ENCODE measurements at places on chromosomes 16 and 17.

DNA sequence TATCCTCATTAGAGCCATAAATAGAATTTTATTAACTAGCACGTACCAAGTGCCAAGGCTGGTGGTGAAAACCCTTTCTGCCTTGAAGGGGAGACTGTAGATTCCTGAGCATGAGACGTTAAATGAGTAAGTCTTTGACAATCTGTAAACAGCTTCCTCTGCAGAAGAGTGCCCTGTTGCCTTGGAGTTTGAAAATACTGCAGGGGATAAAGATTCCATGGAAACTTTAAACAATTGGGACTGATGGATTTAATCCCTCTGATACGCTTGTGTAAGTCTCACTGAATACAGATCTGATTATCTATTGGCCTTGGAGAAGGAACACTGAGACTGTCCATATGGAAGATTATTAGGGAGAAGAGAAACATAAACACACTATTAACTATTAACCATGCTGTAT, 1053.4 kb upstream of the RBFOX1 start:
- no peak for DNase-seq

DNA sequence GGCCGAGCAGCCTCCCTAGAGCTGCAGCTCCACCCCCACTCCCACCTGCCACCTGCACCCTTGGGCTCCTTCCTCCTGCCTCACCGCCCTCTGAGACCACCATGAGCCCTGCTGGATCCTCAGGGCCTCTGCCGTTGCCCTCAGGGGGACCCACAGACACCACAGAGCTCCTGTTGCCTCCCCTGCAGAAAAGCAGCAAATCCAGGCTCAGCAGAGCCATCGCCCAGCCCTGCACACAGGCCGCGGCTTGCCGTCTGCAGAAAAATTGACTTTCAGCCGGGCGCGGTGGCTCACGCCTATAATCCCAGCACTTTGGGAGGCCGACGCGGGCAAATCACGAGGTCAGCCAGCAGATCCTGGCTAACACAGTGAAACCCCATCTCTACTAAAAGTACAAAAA, 7.0 kb upstream of the PPP1R27 start:
- no peak for DNase-seq

DNA sequence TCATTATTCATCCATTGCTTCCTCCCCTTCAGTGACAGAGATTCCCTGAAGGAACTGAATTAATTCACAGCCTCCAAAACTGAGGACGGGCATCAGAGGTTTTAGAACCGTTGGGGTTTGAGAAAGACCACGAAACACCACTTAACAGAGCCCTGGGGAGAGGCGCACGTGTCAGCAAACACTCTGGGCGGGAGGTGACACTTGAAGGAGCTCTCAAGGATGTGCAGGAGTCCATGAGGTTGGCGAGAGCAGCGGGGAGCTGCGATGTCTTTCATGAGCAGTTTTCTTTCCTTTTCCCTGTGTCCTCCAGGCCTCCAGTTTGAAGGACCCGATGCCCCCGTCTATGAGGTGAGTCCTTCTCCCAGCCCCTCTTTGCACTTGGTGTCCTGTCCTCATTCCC, 23.7 kb downstream of the B4GALNT2 start:
- DNase-seq = peak; percentile 12

- DNase-seq = no peak
Observed at GRCh38 chr16:88703486-88704309, 2.5 kb downstream of the RNF166 start.

GRCh38 chr17:58367461-58367860, 15.5 kb upstream of the SUPT4H1 start:
- no peak for DNase-seq

DNA sequence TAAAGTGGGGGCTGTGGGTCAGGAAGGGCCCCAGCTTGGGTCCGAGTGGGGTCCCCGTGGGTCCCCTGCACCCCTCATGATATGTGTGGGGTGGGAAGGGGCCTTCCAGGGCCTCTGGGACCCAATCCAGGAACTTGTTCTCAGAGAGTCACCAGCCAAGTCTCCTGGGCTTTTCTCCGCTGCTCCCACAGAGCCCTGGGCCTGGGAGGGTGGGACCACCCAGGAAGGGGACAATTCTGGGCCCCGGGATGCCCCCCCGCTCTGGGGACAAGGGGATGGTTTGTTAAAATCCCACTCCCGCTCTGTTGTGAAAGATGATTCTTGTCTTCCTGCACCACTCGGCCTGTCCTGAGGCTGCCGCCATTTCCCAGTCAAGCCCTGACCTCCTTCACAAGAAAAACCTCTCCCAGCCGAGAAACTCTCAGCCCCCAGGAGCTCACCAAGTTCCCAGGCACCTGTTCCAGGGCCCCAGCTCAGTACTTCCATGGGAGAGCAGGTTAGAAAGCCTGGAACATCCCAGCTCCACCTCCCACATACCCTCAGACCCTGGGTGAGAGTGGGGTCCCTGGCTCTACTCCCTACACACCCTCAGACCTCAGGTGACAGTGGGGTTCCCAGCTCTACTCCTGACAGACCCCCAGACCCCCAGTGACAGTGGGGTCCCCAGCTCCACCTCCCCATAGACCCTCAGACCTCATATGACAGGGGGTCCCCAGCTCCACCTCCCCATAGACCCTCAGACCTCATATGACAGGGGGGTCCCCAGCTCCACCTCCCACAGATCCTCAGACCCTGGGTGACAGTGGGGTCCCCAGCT, 75.1 kb downstream of the METRNL start:
- DNase-seq = no peak

DNA sequence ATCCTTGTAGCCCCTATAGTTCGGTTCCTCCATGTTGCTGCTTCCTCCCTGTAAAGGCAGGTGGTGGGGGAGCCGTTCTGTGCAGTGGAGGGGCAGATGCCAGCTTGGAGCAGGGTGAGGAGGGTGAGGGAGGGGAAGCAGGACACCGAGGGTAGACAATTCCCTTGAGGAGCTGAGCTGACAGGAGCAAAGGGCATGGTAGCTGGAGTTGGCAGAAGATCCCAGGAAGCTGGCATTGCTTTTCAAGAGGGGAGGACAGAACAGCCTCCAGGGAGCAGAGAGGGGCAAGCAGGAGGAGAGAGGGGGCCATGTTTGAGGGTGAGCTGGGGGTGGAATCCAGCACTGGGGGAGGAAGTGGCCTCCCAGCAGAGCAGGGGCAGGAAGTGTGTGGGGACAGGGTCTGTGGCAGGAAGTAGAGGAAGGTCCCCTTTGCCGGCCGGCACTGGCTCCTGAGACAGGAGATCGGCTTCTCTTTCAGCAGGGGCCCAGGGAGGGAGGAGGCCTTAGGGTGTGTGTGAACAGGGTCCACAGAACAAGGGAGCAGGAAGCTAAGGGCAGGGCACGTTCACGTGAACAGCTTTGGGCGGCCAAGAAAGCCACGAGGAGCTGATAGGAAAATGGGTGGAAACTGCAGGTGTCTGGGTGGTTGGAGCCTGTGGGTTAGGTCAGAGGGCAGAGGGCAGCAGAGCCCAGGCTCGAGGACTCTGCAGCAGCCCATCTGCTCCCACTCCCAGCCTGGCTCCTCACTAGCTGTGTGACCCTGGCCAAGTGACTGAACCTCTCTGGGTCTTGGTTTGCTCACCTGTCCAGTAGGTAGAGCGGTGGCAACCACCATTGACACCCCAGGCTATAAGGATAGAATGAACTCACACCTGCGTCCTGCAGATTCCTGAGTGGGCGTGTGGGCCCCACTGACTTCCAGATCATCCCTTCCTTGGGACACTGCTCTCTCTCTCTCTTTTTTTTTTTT, 17.5 kb upstream of the SPNS2 start:
- DNase-seq = no peak

DNA sequence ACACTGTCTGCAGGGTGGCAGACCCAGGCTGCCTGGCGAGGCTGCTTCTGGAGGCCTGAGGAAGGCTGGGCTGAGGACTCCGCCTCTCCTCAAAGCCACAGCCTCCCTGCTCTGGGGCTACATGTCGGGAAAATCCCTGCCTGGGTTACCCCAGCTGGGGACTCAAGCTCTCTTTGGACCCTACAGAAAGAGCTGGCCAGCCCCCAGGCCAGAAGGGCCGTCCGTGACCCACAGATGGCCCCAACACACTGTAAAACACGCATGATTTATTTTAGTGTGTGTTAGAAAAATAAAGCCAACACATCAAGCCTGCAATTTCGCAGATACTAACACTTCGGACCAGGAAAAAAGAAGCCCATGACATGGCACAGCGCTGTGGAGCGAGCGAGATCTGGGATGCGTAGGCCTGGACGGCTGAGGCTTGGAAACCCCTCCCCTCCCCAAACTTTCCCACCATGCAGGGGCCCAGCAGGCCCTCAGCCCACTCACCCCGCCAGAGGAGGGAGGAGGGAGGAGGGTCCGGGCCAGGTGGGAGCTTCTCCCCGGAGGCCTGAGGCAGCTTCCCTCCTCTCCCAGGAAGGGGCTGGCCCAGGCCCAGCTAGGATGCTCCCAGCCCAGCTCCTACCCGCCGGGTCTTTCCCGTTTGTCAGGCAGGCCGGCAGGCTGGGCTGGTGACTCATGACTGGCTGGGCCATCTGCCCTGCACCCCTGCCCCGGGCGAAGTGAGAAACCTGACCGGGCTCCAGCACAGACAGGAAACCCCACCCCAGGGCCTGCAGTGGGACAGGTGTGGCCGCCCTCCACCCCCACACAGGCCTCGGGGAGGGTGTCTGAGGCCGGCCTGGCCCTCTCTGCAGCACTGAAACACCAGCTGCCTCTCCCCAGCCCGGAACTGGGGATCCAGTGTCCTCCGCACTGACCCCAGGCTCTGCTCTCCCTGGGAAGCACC, 34.1 kb upstream of the SLC38A10 start:
- peak; percentile 39 for DNase-seq

- DNase-seq = no peak
Observed at GRCh38 chr16:87474566-87474996, 18.2 kb downstream of the ZCCHC14 start.

DNA sequence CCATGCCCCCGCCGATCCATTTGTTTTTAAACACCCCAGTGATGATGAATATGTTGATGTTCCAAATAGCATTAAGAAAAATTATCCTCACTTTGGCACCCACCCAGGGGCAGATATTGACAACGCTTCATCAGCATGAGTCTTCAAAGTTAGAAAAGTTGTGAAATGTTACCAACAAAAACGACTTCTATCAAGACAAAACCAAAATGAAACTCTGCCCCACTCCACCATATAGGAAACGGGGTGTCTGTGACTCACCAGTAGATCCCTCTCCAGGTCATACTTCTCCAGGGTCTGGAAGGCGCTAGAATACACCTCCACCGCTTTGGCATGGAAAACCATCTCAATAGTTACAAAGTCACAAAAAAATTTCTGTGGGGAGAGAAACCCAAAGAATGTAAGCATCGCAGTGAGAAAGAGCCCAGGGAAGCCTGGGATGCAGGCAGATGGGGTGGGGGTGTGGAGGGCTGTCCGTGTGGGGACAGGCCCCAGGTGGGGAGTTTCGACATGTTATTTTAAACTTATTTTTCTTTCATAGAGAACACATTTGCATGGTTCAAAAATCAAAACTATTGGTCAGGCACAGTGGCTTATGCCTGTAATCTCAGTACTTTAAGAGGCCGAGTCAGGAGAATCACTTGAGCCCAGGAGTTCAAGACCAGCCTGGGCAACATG, 10.2 kb downstream of the CIBAR2 start:
- no peak for DNase-seq

- DNase-seq = no peak
Observed at GRCh38 chr17:64187093-64187895, 57.4 kb upstream of the ERN1 start.

- no peak for DNase-seq
Observed at GRCh38 chr17:22516861-22517636, 824.7 kb downstream of the KCNJ18 start.

DNA sequence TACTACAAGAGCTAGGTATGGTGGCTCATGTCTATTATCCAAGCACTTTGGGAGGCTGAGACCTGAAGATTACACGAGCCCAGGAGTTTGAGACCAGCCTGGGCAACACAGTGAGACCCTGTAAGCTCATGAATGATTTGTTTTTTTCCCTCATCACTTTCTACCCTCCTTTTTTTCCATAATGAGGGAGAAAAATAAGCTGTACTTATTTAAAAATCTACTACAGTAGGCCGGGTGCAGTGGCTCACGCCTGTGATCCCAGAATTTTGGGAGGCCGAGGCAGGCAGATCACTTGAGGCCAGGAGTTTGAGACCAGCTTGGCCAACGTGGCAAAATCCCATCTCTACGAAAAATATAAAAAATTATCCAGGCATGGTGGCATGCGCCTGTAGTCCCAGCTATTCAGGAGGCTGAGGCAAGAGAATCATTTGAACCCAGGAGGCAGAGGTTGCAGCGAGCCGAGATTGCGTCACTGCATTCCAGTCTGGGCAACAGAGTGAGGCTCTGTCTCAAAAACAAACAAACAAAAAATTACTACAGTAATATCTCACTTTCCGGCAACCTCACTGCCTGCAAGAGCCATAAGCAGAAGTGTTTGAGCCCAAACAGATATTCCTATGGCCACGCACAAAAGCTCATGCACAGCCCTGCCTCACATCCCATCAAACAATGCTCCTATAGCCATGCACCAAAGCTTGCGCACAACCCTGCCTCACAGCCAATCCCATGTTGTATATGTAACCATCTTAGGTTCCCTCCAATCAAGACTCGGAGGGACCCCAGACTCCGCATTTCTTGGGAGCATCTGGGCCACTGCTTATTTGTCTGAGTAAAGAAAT, 37.4 kb downstream of the TK2 start:
- no peak for DNase-seq

GRCh38 chr17:57631871-57632270, 113.2 kb downstream of the CCDC182 start:
- DNase-seq = no peak

GRCh38 chr16:155031-155398, 2.6 kb downstream of the HBZ start:
- no peak for DNase-seq

DNA sequence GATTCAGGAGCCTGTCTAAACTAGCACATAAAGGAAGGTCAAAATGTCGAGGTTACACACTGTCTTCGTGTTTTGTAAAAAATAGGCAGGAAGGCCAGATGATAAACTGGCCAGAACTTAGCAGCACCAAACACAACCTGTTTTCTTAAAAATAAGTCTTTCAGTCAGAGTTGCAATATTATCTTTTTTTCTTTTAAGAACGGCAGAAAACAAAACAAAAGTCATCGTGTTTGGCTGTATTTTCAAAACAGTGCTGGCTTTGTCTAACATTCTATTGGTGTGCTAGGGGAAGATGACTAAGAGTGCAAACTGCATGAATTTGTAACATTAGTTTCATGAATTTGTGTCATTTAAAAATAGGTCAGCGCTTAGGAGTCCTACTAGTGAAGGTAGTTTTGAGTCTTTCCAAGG, 5.3 kb downstream of the MAF start:
- no peak for DNase-seq

DNA sequence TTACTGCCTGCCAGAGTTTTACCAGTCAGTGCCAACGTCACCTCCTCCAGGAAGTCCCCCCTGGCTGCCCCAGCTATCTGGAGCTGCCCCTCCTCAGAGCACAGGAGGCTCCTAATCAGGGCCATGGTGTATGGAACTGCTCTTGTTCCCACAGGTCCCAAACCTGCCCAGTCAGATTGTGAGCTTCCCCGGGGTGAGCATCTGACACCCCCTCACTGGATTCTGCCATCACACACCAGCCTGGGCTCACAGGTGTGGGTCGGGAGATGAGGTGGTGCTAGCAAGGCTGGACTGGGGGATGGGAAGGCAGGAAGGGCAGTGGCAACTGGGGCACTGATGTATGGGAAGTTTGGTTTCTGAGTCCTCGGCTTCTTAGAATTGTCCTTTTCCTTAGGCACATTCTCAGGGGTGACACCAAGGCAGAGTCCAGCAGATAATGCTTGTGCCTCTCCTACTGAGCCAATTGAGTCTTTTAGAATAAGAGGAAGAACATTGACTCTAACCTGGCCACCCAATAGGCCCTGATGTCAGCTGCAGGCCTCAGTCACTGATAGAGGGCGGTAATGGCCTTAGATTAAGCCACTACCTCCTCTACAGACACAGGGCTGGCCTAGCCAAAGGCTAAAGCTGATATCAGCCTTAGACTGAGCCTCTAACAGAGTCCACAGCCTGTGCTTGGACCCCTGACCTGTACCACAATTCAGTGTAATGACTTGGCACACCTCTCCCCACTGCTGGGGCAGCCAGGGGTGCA, 107.9 kb downstream of the WSCD1 start:
- DNase-seq = no peak

Data from DMS79 (cell line).